ENCODE measurements at places on chromosomes 13 and 19.

DNA sequence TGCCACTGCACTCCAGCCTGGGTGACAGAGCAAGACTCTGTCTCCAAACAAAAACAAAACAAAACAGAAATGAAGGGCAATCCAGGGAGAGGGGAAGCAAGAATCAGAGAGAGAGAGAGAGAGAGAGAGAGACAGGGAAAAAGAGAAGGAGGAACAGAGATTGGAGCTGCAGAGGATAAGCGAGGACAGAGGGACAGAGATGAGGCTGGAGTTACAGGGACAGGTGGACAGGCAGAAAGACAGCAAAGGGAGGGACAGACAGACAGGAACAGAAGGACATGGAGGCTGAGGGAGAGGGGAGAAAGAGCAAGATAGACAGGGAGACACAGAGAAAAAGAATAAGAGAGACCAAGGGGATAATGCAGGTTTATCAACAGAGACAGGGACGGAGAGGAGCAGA is 1.3 kb upstream of the CRX start:
- no peak for DNase-seq

- DNase-seq, result no peak
These were observed 117.6 kb upstream of the MCF2L start for GRCh38 chr13:112851107-112852038.

DNA sequence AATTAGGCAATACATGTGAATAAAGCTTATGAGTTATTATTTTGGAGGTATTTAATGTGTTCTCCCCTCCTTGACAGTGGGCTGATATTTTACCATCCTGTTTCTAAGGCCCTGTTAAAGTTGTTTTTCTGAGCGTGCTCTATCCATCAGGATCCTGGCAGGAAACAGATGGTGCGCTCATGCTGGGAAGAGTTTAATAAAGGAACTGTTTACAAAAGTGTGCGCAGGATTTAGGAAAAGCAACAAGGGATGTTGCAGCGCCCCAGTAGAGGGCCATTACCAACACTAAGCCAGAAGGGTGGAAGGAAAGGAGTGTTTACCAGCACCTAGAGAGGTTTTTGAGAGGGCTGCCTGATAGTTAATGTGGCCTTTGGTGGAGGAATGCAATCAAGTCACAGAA is 374.5 kb downstream of the KCNRG start:
- DNase-seq, result no peak

DNA sequence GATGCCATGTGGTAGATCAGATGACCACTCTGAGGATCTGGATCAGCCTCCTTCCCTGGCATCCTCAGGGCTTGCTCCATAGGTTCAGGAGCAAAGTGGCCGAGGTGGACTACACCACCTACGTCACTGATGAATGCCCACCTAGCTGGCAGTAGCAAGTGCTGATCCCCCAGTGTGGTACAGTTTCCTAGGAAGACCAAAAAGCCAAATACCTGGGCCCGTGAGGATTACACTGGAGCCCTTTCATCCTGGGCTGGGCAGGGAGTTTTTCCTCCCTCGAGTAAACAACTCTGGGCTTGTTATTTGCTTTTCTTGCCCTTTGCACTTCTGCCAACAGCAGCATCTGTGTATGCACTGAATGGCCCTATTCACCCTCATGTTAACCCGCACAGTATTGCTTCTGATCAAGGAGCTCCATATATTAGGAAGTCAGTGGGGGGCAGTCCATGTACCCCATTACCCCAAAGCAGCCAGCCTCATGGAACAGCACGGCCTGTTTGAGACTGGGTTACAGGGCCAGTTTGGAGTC is 3.3 kb upstream of the MYADM start:
- DNase-seq, result no peak

DNA sequence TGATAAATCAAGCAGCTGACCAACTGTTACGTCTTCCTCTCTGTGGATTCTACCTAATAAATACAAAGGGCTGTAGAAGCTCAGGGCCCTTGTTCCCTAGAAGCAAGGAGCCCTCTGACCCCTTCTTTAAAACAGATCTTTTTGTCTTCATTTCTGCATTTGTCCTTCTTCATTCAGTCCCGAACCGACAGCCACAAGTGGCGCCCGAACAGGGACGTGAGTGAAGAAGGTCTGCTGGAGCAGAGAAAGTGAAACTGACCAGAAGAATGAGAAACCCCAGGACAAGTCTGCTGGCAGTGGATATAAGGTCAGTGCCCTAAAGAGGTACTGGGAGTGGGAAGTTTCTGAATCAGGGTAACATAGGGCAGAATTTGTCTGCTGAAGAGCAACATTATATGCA is 13.1 kb downstream of the ZNF773 start:
- no peak for DNase-seq

DNA sequence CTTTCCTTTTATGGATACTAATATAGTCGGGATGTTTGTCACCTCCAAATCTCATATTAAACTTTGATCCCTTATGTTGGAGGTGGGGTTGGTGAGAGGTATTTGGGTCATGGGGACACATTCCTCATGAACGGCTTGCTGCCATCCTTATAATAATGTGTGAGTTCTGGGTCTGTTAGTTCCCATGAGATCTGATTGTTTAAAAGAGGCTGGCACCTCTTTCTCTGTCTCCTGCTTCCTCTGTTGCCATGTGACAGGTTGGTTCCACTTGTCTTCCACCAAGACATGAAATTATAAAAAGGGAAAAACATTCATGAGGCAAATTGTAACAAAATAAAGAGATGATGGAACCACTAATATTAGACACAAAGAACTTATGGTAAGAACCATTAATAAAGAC is 107.8 kb upstream of the ATXN8OS start:
- DNase-seq, result no peak

DNA sequence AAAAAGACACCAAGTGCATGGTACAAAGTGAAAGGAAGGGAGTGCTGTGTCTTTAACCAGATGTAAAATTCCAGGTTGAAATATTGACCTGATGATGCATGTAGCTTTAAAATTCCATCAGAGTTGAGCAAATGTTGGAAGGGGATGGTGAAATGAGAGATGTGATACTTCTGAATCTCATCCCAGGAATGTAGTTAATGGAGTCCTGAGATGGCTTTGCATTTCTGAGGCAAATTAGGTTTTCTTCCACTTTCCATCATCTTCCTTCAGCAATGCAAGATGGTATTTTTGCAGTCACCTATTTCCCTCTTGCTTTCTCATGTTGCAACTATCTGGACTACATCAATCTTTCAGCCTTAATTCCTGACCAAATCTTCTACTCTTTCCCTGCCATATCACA is 194.1 kb upstream of the MIR17HG start:
- no peak for DNase-seq

- no peak for DNase-seq
These were observed 1.2 kb upstream of the CDC34 start for GRCh38 chr19:530134-531008.

DNA sequence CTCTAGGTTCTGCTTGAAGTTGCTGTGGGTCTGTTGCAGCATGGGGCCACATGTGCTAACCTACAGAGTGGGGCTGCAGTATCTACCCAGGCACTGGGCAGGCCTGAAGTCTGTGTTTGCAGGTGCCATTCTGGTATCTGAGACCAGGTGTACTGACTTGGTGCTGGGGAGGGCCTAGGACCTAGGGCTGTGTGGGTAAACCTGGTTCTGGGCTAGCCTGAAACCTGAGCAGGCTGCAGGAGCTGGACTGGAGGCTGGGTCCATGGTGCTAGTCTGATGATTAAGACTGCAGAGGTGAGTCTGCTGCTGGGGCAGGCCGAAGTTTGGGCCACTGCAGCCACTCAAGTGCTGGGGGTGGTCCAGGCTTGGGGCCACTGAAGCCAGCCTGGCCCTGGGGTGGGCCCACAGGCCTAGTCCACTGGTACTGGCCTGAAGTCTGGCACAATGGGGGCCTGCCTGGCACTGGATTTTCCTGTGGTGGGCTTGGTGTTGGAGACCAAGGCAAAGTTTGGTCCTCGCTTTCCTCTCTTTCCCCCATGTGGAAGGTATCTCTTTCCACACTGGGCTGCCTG is 310.6 kb downstream of the NDFIP2 start:
- DNase-seq, result no peak

GRCh38 chr19:47098608-47099007 is 15.0 kb downstream of the ZC3H4 start:
- no peak for DNase-seq

DNA sequence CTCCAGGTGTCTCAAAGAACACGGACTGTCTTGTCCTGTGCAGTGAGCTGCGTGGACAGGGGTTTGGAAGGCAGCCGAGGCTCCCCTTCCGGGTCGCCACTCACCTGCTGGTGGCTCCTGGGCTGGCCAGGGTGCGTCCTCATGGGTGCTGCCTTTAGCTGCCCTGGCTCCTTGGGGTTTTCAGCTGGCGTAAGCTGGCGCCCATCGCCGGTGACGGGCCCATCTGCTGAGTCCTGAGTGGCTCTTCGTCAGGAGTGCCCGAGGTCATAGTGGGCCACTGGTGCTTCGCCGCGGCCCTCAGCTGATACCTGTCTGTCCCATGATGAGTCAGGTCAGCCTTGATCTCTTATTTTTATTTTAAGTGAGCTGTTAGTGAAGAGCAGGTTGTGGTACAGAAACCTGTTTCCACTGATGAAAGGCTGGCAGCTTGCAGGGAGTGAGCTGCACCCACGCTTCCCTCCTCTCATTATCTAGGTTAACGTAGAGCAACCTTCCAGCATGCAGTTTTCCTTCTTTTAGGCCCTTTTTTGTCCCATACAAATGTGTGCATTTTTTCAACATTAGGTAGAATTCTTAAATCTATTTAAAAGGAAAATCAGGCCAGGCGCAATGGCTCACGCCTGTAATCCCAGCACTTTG is 18.4 kb downstream of the EPN1 start:
- DNase-seq, result no peak

DNA sequence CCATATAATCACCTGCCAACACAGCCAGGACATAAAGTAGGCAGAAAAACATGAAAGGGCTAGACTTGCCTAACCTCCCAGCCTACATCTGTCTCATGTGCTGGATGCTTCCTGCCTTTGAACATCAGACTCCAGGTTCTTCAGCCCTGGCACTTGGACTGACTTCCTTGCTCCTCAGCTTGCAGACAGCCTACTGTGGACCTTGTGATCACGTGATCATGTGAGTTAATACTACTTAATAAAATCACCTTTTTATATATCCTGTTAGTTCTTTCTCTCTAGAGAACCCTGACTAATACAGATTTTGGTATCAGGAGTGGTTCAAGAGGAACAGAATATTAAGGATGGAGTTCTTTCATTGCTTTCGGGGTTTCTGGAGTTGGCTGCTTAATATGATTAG is 2867.6 kb downstream of the PCDH9 start:
- DNase-seq, result no peak

GRCh38 chr13:46519182-46519581 is 33.8 kb upstream of the LRCH1 start:
- DNase-seq, result no peak

DNA sequence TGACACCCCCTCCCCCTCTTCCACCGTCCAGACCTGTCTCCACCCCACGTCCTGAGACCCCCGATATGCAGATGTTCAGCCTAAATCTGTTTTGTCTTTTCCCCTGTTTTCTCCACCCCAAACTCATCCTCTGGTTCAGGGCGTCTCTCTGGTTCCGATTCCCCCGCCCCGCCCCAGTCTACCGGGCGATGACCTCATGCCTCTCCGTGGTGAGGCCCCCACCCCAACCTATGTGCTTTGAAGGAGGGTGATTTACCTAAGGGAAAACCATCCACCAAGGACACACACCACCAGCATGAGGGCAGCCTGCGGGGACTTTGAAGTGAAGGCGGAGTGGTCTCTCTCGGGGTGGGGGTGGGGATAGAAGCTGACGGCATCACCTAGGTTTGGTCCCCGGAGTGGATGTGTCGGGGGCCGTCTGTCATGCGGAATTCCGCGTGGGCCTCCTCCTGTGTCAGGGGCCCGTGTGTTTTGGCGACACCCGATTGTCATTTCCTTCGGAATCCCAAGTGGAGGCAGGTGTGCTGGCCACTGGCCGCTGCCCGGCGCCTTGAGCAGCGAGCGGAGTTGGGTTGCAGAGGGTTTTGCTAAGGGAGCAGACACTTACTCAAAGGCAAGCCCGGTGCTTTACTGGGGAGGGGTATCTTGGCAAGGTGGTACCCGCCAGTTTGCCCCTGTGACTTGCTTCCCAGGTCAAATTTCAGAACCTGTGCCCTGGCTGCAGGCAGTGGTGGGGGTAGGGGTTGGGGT is 1.4 kb downstream of the FZR1 start:
- no peak for DNase-seq

- DNase-seq, result no peak
These were observed 24.3 kb upstream of the TNFSF14 start for GRCh38 chr19:6694147-6694815.

GRCh38 chr13:110281736-110282135 is 25.2 kb downstream of the COL4A1 start:
- DNase-seq, result no peak

- DNase-seq, result no peak
These were observed 1263.1 kb downstream of the PCDH9 start for GRCh38 chr13:65966991-65967451.

DNA sequence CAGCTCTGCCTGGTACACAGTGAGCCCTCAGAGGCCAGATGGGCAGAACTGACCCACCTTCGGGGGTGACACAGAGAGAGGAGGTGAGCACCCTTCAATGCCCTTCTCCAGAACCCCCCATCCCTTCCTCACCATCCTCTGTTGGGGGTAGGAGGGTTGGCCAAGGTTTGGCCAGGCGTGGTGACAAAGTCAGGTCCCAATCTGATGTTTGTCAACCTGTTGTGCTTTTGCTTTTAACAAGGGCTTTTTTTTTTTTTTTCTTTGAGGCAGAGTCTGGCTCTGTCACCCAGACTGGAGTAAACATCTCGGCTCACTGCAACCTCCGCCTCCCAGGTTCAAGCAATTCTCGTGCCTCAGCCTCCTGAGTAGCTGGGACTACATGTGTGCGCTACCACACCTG is 7.3 kb downstream of the PTGIR start:
- DNase-seq, result no peak

GRCh38 chr19:45100846-45101252 is 7.9 kb downstream of the PPP1R37 start:
- no peak for DNase-seq

GRCh38 chr19:18446811-18447359 is 9.0 kb upstream of the ISYNA1 start:
- no peak for DNase-seq

GRCh38 chr13:94387047-94387446 is 92.4 kb downstream of the DCT start:
- no peak for DNase-seq

- DNase-seq, result no peak
These were observed 64.2 kb upstream of the FAM216B start for GRCh38 chr13:42717176-42717575.

DNA sequence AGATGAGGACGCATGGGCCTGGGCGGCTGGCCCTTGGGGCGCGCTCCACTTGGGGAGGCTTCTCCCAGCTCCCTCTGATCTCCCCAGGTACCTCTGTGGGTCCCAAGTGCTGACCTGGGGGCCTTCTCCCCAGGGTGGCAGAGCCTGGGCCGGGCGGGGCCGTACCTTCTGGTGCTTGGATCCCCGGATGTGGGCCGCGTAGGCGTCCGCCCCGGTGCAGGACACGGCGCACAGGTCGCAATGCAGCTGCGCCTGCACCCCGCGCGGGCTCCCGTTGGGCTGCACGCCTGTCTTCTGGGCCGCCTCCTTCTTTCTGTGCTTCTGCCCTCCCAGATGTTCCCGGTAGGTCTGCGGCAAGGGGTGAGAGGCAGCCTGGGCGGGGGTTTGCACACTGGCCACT is 41.1 kb upstream of the MATK start:
- DNase-seq, result no peak

Data from activated CD4-positive, alpha-beta T cell treated with anti-CD3 and anti-CD28 coated beads for 1 hour (primary cell).